NCI-H748 treated with DMSO at 0.1 percent for 48 hours (cell line): ENCODE measurements at places on chromosomes 1 and 21.

GRCh38 chr21:23694390-23694789 is 1912.9 kb downstream of the MRPL39 start:
- no peak for DNase-seq

DNA sequence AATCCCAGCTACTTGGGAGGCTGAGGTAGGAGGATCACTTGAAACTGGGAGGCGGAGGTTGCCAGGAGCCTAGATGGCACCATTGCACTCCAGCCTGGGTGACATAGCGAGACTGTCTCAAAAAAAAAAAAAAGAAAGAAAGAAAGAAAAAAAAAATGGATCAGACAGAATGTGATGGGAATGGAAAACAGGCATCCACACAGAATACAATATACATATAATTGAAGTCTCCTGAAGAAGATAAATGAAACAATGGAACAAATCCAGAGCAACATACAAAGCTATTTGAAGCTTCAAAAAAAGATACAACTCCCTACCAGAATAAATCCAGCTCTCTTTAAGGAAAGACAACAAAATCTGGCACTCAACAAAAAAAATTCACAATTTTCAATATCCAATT is 10.9 kb upstream of the EGLN1 start:
- DNase-seq = no peak

DNA sequence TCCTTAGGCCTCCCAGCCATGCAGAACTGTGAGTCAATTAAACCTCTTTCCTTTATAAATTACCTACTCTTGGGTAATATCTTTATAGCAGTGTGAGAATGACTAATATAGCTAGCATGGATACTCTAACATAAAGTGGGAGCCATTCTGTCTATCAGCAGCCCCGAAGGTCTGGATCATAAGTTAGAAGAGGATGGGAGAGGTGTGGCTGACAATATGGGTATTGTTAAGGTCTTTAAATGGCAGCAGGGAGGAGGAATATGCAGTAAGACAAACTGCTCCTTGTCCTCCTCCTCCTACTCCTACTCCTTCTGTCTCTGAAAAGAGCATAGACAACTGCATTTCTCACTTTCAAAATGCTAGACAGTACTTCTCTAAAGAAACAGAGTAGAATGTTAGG is 214.0 kb upstream of the C1orf87 start:
- no peak for DNase-seq

- DNase-seq = no peak
These were observed 195.2 kb upstream of the CHODL start for GRCh38 chr21:18049461-18049860.

DNA sequence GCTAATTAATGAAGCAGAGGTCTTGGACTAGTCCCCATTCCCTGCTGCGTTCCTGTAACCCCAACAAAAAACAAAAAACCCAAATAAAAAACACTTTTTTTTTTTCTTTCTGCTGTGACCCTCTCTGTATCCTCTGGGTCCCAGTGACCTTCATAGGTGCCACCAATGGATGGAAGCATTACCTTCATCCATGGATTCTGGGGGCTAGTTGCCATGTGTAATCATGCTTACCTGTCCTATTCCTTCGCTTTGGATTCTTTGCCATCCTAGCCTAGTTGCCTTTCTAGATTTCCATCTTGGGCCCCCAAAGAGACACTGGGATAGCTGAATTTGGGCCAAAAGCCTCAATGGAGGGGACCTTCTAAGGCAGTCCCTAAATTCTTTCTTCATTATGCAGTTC is 1208.7 kb downstream of the BRINP3 start:
- no peak for DNase-seq
